ENCODE measurements at places on chromosomes 4 and X.

DNA sequence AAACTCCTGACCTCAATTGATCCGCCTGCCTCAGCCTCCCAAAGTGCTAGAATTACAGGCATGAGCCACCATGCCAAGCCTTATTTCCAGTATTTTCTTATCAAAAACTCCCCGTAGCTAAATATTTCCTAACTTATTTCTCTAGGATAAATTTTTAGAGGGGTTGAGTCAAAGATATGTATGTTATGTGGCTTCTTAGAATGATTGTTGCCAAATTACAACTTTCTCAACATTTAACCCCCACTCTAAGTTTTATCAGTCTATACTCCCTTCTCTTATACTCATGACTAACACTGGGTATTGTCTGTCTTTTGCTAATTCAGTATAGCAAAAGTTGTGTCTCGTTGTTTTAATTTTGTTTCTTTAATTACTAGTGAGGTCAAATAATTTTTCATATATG is 187.7 kb upstream of the LNX1 start:
- DNase-seq = no peak

DNA sequence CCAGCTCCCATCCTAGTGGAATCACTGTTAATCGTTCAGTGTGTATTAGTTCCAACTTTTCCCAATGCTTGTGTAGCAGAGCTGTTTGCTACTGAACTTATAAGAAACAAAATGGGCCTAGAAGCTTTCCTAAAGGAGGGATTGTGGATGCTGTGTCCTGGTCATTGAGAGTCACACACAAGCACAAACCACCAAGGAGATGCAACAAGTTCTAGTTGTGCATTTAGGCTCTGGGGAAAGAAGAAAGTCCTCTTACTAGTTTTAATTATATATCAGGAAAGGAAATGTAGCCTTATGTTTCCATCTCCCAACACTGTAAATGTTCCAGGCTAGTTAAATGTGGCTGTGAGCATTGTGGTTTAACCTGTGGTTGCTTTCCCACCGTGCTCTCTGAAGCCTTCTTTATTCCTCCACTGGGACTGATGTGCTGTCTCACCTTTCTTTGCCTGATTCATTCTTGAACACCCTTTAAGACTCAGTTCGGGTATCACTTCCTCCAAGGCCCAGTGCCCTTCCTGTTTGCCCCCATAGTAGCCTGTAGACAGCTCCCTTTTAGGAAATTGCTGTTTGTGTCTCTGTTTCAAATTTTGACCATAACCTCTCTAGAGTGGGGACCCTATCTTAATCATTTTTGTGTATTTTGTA is 34.3 kb downstream of the ATP10D start:
- no peak for DNase-seq

- no peak for DNase-seq
Measured at GRCh38 chr4:925771-926500, 6.2 kb downstream of the GAK start.

DNA sequence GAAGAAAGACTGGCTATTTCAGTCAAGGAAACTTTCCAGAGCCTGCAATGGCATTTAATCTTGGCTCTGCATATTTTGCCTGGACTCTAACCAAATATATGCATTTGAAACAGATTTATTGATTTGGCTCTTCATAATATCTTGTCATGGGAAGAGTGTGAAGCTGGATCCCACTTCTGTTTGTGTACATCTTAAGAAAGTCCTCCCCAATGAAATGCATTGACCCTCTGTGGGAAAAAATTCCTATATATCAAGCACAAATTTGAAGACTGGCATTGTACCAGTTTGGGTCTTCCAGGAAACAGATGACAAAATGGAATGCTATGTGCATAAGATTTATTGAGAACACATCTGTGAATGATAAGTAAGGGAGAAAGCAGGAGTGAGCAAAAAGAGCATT is 897.3 kb upstream of the TENM3 start:
- DNase-seq = no peak

DNA sequence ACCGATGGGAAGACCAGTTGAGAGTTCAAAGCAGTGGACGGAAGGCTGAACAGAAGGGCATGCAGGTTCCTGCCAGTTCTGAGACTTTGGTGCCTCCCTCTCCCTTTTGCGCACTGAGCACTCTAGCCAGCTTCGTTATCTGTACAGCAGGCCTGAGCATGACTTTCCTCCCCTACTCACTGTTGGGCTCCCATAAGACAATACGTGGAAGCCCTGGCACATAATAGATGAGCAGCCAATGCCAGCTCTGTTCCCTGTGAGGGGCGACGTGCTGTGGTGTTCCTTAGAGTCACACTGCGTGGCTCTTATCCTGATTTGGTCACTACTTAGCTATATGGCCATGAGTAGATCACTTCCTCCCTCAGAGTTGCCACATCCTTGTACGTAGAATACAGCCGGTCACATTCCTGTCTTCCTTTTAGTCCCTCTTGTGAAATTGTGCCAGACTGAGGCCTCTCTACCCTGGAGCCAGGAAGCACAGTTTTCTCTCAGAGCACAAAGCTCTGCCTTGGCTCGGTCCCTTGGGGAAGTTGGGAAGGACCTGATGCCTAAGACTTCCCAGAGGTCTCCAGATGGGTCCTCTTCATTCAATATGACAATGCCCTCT is 160.4 kb upstream of the MAMLD1 start:
- no peak for DNase-seq

GRCh38 chr4:133592591-133592990 is 443.5 kb downstream of the PCDH10 start:
- no peak for DNase-seq
